Effector memory CD8-positive, alpha-beta T cell (primary cell): ENCODE measurements at places on chromosomes 13 and 19.

GRCh38 chr19:38250428-38250820 is 5.8 kb downstream of the PPP1R14A start:
- DNase-seq, result no peak

- DNase-seq, result no peak
Observed at GRCh38 chr19:497869-498510, 1.7 kb downstream of the MADCAM1 start.

- DNase-seq, result no peak
Observed at GRCh38 chr19:19169236-19170052, 619 bp downstream of the MEF2B start.

GRCh38 chr13:103282571-103283450 is 216.6 kb upstream of the SLC10A2 start:
- DNase-seq, result no peak

DNA sequence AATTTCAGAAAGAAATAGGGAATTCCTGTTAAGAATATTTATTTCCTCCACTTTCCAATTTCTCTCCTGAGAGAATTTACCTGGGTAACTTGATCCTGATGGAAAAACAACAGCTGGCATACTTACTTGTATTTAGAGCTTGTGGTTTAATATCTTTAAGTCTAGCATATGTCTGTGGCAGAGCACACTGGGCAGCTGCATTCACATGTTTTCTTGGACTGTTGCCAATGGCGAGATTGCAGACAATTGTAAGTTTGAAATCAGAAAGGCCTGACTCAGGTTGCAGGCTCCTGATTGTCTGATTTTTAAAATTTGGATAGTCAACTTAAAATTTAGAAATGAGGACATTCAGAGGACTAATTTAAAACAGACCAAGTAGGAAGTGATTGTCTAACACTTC is 66.9 kb downstream of the NHLRC3 start:
- DNase-seq, result no peak

GRCh38 chr19:40601134-40601974 is at the start of gene LTBP4:
Gene LTBP4 (plus strand): TSS chr19:40601369. CDS start chr19:40601388, 19 bp downstream.
- DNase-seq, result no peak

GRCh38 chr19:9909251-9909650 is 27.1 kb downstream of the OLFM2 start:
- no peak for DNase-seq

DNA sequence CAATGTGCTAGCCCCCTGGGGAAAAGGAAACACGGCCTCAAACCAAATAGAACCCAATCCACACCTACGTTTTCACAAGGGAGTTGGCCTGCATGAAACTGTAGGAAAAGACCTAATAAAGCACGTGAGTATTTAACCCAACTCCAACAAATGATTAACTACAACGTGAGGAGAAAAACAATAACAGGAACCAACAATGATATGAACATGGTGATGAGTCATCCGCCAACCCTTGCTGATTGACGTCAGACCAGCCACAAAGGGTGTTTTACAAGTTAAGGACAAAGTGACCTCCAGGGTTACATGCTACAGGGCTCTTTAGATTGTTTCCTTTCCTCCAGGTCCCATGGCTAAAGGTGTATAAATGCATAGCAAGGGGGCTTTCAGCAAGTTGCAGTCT is 460.5 kb downstream of the COG6 start:
- DNase-seq, result peak; percentile 36

DNA sequence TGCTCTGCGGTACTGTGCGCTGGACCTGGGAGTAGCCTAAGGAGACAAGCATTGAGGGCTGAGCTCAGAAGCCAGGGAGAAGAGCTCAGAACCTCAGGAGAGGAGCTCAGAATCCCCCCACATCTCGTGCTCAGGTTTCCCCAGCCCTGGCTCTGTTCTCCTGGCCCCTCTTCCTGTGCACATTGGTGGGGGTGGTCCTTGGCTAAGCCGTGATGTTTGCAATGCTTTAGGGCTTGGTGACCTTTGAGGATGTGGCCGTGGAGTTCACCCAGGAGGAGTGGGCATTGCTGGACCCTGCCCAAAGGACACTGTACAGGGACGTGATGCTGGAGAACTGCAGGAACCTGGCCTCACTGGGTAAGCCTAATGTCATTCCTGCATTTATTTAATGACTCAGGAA is 6.6 kb downstream of the ZNF557 start:
- DNase-seq, result no peak

DNA sequence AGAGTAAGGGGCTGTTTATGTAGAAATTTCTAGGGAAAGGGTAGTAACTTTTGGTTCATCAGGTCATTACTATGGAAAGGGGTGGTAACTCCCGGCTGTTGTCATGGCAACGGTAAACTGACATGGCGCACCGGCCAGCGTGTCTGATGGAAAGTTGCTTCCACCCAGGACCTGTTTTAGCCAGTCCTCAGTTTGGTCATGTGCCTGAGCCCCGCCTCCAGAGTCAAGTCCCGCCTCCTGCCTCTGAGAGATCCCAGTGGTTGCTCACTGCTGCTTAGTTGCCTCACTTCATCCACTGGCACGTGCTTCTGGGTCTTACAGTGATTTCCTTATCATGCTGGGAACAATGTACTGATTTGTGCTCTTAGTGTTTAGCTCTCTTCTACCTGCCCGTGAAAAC is 455.2 kb upstream of the ZNF507 start:
- no peak for DNase-seq

DNA sequence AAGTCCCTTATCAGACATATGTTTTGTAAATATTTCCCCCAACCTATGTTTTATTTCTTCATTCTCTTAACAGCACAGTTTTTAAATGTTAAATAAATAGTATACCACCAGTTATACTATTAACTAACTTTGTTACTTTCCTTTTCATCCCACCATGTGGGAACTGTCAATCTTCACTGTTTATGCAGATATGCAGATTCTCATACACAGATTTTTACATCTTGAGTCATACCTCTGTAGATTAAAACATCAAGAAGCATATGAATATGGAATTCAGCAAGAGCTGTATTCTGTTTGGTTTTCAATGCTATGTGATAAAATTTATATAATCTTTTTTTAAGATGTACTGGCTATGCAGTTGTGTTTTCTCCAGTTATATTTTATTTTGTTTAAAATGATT is 566.3 kb downstream of the LIG4 start:
- no peak for DNase-seq

DNA sequence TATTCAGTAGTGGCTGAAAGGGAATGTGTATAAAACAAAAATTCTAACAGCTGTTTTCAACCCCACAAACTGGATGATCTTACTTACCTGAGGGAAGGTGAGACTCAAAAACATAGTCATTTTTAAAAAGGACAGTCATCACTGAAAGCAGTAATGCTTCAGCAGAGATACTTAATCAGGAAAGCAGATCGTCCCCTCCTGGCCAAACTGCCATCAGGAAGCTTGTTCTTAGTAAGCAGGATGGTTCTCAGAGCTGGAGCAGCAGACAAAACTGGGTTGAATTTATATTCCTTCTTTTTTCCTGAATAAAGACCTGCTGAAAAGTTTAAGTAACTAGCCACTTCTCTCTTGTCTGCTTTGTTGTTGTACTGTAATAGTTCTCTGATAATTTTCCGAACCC is 1156.5 kb downstream of the OLFM4 start:
- DNase-seq, result no peak

- DNase-seq, result no peak
Observed at GRCh38 chr13:51959773-51960172, 51.5 kb downstream of the ATP7B start.

- DNase-seq, result no peak
Observed at GRCh38 chr13:33263484-33263883, 22.1 kb downstream of the STARD13 start.

GRCh38 chr13:94272038-94272437 is 207.4 kb downstream of the DCT start:
- DNase-seq, result no peak

GRCh38 chr13:66663711-66664110 is 566.4 kb downstream of the PCDH9 start:
- DNase-seq, result no peak

DNA sequence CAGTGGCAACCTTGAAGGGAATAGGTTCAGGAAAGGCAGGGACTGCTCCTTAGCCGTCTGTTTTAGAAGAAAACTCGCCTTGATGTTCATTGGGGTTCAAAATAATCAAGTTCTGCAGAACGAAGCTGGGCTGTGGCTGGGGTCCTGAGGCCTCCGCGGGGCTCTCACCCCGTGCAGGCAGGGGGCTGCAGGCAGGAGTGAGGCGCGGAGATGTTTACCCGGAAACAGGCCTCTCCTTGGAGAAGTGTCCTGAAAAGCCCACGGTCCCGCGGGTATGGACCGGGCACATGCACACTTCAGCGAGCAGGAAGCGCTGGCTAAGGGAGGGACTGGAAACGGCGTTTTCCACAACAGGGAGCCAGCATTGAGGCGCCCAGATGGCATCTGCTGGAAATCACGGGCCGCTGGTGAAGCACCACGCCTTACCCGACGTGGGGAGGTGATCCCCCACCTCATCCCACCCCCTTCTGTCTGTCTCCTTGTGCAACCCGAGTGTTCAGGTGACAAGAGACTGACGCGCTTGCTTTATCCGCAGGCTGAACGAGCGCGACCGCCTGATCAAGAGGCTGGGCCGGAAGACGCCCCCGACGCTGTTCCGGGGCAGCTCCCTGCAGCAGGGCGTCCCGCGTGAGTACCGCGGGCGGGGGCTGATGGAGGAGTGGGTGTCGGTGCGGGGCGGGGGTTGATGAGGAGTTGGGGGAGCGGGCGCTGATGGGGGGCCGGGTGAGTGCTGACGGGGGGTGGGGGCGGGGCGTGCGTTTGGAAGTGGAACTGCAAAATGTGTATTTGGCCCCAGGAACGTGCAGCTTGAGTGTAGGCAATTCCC is 39.6 kb downstream of the SHISA2 start:
- DNase-seq, result peak; percentile 37

DNA sequence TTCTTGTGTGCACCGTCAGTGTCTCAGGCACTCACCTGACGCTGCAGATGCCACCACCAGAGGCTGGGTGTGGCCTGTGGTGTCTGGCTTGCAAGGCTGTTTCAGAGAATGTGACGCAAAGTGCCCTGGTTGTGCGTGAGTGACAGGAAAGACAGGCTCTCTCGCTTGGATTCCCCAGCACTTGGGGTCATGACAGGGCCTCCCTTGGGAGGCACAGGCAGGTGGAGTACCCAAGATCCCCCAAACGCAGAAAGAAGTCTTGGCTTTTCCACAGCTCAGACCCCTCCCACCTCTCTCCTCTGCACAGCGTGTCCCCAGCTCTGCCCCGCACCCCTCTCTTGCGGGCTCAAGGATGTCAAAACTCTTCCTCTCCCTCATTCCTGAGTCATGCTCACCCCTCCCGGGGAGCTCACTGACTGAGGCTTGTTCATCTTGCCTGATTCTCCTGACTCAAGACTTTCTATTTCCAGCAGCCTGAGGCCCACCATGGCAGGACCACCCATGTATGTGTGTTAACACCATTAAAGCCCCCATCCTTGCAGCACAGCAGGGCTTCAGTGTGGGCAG is 21.0 kb downstream of the DHX34 start:
- DNase-seq, result no peak

GRCh38 chr19:13782537-13782936 is 8.3 kb downstream of the C19orf53 start:
- DNase-seq, result no peak

- DNase-seq, result no peak
Observed at GRCh38 chr13:85461621-85462020, 337.6 kb downstream of the SLITRK6 start.

- DNase-seq, result no peak
Observed at GRCh38 chr19:33132425-33132824, 511 bp downstream of the WDR88 start.

GRCh38 chr13:51921790-51922740 is 60.3 kb downstream of the CCDC70 start:
- DNase-seq, result no peak

GRCh38 chr19:18251587-18252369 is 22.5 kb downstream of the IQCN start:
- peak; percentile 82 for DNase-seq

DNA sequence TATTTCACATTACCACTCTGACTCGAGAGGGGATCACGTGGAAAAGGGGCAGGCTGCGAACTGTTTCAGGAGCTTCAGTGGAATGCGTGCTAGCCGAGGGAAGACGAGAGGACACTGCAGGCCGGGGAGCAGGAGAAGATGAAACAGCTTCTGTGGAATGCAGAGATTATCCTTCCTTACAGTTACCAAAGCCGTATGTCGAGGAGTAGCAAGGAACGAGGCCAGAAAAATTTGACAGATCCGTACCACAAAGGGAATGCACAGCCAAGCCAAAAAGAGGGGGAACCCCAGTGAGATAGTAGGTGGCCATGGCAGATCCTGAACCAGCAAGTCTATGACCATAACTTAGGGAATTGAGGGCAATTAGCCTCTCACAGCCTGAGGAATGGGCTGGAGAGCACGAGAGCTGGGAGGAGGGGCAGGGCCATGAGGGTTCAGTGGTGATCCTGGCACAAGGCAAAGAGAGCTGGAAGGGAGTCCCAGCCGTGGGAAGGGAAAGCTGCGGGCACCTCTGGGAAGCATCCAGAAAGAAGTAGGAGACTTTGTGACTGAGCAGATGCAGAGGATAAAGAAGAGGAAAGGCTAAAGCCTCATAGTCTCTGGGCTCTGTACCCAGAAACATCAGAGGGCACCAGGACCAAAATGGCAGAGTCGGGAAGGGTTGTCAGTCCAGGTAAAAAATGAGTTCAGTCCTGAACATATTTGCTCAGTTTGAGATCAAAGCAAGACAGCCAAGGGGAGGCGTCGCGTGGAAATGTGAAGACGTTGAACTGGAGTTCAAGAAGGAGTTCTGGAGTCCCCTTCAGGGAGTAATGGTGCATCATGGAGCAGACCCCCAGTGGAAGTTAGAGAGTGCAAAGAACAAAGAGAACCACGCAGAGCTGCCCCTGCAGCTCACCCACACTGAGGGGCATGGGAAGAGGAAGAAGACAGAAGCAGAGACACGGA is 5.1 kb downstream of the COL4A1 start:
- DNase-seq, result no peak

DNA sequence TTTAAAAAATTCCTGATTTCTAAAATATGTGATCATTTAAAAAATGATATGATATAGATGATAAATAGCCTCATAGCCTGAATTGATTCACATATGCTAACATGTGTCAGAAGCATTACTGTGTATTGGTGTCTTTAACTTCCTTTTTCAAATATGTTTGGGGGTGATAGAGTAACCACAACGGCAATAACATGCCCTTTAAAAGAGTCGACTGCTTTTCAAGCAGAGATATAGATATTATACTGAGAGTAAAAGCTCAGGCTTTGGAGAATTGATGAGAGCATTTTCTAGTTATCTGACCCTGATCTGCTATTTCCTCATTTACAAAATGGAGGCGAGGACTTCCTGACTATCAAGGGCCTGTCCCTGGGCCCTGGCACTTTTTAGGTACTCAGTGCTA is 260.5 kb downstream of the DCT start:
- no peak for DNase-seq

DNA sequence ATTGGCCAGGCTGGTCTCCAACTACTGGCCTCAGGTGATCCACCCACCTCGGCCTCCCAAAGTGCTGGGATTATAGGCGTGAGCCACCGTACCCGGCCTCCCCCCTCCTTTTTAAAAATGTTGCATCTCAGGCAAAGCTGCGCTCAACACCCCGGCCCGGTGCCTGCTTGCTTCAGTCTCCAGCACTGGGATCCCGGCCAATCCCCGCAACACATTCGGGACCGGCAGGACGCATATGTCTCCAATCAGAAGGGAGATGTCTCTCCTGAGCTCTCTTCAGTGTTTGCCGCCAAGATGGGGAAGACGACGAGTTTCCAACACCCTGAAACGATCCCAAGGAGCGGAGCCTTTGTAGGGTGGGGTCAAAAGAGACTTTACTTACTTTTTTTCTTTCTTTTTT is 16.1 kb downstream of the GNG7 start:
- DNase-seq, result no peak

GRCh38 chr13:24323036-24323738 is 13.8 kb downstream of the C1QTNF9 start:
- no peak for DNase-seq

- no peak for DNase-seq
Observed at GRCh38 chr19:48569814-48570213, 17.8 kb downstream of the SULT2B1 start.
